ENCODE measurements at places on chromosomes 2 and 18. TPM values are rescaled to one million over a fixed set of nuclear protein-coding genes. Genes with fewer than 3 reads are reported as not detected.

The PLEKHH2 gene
- 2.1 TPM for total RNA-seq

The TMEM17 gene
- total RNA-seq = 2.4 TPM

The POLR1A gene
- total RNA-seq = 47.4 TPM

The SEC11C gene
- total RNA-seq = 62.7 TPM

The DOK1 gene
- total RNA-seq = 41.5 TPM

The HEATR5B gene
- 7.9 TPM for total RNA-seq

The MYO5B gene
- not detected for total RNA-seq
